ENCODE measurements at places on chromosomes 16 and 17. TPM values are rescaled to one million over a fixed set of nuclear protein-coding genes. Genes with fewer than 3 reads are reported as not detected.

PPP1R27 gene
- 1.5 TPM for polyA plus RNA-seq

KRTAP2-2 gene
- polyA plus RNA-seq: not detected

SRCAP gene
- polyA plus RNA-seq: 3.0 TPM

SPNS3 gene
- polyA plus RNA-seq: 4.5 TPM

HBQ1 gene
- not detected for polyA plus RNA-seq

FOXN1 gene
- not detected for polyA plus RNA-seq
